COR-L47 (cell line): ENCODE measurements at places on chromosomes 2 and 18.

GRCh38 chr18:48137374-48138081 lies 207.1 kb upstream of the SMAD2 start:
- DNase-seq, result no peak

GRCh38 chr2:185208261-185208660 lies 530.3 kb upstream of the FSIP2 start:
- peak; percentile 26 for DNase-seq

GRCh38 chr2:54420524-54421172 lies 35.5 kb upstream of the SPTBN1 start:
- no peak for DNase-seq

DNA sequence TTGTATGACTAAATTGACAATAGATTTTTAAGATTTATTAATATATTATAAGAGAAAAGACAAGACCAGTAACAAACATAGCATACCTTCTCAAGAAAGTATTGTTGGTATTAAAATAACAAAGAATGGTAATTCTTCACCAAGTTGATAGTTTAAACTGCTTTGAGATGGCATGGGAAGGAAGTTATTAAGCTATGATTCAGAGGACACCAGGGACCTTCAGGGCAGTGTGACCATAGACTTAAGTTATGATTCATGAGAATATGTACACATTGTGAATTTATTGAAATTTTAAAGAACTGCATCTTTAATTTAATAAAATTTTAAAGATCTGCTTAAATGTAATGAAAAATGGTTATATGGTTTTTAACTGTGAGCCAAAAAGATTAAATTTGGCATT lies 205.7 kb downstream of the DSEL start:
- no peak for DNase-seq

DNA sequence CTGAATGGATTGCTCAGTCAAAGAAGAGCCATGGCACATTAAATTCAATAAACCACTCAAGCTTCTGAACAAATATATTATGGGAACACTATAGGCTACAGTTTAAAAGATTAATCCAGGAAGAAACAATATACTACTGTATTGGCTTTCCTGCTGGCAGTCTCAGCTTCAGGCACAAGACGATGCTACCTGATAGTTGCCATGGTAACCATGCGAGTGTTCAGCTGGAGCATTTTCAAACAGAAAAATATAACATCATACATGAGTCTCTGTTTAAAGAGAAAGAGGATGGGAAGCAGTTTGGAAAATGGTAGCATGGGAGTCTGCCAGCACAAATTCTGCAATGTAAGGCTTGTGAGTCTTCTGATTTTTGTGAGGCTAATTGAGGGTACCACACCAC lies 65.9 kb upstream of the CPO start:
- DNase-seq, result peak; percentile 7

DNA sequence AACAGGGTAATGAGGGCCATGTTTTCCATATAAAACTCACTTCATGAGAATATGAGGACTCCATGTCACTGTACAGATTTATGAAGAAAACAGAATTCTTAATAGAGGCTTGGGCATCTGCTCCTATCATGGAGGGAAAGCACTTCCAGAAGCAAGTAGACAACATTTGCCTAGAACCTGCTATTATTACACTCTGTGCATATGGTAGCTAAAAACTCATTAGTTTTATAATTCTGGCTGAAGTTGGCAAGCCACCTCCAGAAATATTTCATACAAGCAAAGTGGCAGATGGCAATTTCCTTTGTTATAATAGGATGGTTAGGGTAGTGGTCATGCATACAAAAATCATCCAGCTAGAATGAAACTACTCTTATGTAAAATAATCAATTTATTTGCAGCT lies 65.8 kb upstream of the TLK1 start:
- no peak for DNase-seq

DNA sequence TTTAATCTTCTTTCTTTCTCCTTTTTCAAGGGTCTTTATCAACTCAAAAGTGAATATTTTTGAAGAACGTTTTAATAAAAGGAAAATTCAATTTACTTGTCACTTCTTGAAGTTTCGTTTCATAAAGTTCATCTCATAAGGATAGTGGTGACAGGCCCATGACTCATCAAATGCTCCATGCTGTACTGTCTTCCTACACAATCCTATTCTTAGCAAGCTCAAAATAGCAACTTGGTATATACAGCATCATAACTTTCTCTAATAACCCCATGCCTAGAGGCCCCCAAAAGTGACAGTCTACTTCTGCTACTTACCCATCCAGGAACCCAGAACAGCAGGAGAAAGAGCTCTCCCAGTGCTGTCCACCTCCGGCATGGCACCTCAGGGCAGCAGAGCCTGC lies 7.7 kb downstream of the FBXO15 start:
- DNase-seq, result no peak
